ENCODE measurements at places on chromosomes 13 and 19.

DNA sequence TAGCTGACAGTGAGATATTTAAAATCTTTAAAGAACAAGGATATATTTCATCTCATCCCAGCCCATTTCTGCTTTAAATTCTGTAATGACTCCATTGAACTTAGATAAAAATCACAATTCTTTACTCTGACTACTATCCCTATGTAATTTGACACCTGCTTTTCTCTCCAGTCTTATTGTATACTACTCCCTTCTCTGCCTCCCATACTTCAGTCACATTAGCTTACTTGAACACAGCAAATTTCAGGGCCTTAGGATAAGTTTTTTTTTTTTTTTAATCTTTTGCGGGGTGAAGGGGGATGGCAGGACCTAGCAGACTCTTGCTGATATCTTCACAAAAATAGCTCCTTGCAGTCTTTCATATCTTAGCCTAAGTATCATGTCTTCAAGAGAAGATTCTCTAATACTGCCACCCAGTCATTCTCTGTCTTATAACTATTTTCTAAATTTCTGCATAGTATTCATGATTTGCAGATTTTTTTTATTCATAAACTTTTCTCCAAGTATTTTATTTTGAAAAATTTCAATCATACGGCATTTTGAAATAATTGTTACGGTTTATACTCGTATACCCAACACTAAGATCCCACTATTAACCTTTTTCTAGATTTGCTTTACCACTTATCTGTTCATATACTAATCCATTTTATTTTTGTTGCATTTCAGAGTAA is 151.4 kb downstream of the PCCA start:
- no peak for DNase-seq

- DNase-seq = peak; percentile 59
Observed at GRCh38 chr13:76991432-76991795, 467 bp upstream of the CLN5 start.

DNA sequence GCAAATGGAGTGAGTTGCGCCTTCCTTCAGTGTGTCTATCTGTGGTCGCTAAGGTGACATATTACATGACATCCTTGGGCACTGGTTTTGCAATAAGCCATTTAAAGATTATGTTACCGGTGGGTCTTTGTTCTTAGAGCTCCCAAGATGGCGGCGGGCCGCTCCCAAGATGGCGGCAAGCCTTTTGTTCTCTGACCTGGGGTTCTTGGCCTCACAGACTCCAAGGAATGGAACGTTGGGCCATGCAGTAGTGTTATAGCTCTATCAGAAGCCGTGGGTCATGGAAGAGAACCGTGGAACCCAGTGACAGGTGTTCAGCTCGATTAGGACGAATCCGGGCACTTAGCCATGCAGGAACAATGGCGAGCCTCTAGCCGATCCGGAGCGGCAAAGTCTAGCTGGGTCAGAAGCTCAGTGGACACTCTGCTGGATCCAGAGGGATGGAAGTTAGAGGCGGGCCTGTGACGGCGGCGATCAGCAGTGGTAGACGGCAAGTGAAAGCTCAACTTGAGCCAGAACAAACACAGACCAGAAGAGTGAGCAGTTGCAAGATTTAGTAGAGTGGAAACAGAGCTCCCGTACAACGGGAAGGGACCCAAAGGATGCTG is 188.6 kb downstream of the TEX29 start:
- no peak for DNase-seq

GRCh38 chr13:97019236-97019635 is 25.0 kb upstream of the OXGR1 start:
- no peak for DNase-seq

DNA sequence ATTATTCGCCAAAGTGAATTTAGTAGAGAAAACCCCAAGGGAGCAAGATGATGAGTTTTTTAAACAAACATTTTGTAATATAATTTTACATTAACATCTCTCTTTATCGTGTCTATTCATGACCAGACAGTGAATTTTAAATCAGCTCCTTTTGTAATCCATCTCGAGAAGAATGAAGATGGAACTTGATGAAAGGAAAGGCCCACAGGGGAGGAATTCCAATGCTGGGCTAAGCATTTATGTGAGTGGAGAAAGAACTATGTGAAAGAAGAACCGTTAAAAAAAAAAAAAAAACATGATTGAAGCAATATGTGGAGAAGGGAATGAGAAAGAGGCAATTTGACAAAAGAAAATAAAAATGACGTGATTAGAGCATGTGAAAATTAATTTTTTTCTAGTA is 170.6 kb downstream of the KCTD12 start:
- no peak for DNase-seq

GRCh38 chr13:21058361-21058760 is 3.0 kb downstream of the LATS2 start:
- DNase-seq = no peak

DNA sequence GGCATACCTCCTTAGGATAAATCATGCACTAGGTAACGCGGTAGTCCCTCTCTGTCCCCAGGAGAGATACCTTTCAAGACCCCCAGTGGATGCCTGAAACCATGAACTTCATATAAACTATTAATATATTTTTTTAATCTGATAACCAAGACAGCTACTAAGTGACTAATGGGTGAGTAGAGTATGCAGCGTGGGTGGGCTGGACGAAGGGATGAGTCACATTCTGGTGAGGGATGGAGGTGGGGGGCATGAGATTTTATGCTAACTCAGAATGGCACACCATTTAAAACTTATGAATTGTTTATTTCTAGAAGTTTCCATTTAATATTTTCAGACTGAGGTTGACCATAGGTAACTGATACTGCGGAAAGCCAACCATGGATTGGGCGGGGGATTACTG is 46.2 kb downstream of the CDK8 start:
- DNase-seq = no peak

- no peak for DNase-seq
Observed at GRCh38 chr19:3225677-3226093, 1.2 kb downstream of the CELF5 start.

DNA sequence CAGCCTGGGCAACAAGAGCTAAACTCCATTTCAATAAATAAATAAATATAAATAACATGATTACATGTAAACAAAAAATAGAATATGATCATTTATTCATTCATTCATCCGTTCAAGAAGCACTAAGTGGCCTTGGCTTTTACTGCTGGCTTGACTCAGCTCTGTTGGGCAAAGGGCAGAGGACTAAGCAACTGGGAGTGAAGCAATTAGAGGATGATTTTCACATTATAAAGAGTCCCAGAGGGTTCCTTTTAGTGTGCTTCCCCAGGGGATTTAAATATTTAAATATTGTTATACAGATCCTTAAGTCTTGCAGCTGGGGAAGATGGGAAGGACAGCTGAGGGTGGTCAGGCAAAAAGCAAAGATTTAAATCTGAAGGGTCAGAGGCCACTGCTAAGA is 34.9 kb upstream of the FLT1 start:
- no peak for DNase-seq

- no peak for DNase-seq
Observed at GRCh38 chr13:65287405-65287804, 1942.7 kb downstream of the PCDH9 start.

DNA sequence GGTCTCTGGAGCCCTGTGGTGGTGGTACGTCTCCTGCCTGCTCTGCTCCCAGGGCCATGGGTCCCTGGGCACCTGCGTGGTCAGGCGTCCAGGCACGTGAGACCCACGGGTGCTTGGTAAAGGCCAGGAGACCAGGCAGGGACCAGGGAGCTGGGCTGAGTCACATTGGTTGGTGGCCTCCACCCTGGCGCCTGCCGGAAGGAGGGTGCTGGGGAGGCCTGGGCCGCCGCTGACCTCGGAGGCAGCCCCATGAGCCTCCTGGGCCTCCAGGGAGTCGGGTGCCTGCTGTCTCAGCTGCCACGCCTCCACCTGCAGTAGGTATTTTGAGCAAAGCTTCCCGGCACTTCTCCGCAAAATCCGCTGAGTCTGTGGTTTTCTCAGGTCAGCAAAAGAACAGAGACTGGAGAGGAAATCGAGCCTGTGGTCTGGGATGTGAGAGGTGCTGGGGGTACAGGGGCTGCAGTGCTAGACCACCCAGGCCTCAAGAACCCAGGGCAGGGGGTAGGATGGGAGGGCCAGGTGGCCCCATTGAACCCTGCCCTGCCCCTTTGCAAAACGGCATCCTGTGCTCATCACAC is 3.6 kb upstream of the PLK5 start:
- DNase-seq = no peak

GRCh38 chr19:43457809-43458208 is 7.6 kb downstream of the LYPD3 start:
- no peak for DNase-seq

DNA sequence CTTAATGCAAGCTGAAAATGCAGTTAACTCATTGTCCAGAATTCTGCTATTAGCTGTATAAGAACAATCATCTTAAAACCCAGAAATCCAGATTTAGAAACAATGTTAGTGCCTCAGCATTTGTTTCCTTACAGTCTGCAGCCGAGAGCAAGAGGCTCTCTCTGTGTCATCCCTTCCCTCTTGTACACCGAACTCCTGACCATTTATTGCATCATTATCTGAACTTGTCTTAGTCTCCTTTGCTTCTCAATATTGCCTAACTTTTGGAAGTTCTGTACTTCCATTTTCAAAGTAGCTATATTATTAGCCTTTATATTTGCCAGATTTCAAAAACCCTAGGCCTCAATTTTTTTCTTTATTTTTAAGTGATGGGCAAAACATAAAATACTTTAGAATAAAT is 27.1 kb downstream of the RNASEH2B start:
- no peak for DNase-seq

GRCh38 chr19:41025871-41026270 is 34.8 kb downstream of the CYP2B6 start:
- DNase-seq = no peak

- DNase-seq = no peak
Observed at GRCh38 chr19:47481460-47482052, 2.5 kb downstream of the KPTN start.

DNA sequence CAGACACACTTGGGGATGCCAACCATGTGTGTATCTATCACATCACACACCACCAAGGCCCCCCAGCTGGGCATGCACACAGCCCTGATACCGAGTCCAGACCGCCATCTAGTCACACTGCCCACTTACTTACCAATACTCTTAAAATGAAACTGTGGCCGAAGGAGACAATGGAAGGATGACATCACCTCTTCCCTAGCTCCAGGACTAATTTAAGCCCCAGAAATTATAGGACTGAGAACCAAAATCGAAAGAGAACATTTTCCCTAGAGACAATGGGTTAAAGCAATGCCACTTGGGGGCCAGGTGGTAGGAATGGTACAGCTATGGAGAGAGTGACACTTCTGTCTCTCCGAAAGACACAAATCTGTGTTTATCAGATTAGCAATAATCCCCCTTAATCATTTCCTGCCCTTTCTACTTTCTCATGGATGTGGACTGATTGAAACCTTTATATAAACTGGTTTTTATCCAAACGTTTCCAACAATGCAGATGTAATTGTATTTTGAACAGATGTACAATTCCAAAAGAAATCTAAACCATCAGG is 663 bp upstream of the GGACT start:
- DNase-seq = no peak

- no peak for DNase-seq
Observed at GRCh38 chr13:66689037-66689619, 541.0 kb downstream of the PCDH9 start.

GRCh38 chr13:75426421-75426820 is 55.5 kb downstream of the TBC1D4 start:
- no peak for DNase-seq

DNA sequence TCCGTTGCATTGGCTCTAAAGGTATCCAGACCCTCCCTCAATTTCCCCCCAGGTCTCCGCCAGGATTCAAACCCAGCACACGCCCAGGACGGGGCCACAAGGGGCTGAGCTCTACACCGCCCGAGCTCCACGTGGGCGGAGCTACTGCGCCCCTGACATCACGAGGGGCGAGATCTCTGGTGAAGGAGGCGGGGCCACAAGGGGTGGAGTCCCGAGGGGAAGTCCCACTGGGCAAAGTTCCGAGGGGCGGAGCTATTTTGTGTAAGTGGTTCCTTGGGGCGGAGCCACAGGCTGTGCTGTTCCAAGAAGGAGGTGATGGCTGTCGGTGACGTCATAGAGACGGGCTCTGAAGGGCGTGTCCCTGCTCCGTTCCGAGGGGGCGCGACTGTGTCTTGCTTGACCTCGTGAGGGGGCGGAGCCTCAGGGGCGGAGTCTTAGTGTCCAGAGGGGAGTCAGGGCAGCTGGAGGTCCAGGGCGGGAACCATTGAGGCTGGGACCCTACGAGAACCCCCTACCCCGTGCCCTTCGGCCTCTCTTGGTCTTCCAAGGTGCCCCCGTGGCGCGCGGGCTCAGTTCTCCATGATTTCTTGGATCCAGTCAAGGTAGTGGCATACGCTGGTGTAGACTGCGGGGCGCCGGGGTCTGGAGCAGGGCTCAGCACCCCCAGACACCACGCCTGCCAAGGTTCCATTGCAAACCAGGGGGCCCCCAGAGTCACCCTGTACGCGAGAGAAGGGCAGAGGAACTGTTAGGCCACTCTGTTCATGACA is 1.3 kb upstream of the KLK8 start:
- no peak for DNase-seq

DNA sequence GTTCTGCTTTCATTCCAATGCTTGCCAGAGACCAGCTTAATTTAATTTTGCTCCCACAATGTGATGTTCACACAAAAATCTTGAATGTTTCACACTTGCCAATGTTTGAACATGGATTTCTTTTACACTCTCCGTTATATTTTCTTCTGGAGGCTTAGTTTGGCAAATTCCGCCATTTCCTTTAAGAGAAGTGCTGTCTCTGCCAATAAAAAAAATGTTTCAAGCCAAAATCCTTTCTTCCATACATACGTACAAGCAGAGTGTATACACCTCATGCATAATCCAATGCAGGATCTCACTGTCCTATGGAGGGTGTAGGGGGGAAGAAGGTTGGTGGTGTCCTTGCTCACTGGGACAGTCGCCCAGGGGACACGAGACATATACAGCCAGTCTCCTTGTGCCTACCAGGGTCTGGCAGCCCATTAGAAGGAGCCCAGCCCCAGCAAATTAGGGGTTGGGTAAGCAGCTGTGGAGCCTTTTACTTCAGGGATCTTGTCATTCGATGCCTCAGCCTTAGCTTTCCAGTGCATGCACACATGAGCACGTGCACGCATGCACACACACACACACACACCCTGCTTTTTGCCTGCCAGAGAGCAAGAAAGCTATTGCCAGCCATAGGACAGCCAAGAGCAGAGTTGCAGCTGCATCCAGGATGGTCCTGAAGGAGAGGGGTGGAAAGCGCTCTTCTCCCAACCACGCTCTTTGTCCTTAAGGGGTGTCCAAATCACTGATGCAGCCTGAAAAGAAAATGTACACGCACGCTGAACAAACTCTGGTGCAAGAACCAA is 208.3 kb downstream of the FOXO1 start:
- no peak for DNase-seq

DNA sequence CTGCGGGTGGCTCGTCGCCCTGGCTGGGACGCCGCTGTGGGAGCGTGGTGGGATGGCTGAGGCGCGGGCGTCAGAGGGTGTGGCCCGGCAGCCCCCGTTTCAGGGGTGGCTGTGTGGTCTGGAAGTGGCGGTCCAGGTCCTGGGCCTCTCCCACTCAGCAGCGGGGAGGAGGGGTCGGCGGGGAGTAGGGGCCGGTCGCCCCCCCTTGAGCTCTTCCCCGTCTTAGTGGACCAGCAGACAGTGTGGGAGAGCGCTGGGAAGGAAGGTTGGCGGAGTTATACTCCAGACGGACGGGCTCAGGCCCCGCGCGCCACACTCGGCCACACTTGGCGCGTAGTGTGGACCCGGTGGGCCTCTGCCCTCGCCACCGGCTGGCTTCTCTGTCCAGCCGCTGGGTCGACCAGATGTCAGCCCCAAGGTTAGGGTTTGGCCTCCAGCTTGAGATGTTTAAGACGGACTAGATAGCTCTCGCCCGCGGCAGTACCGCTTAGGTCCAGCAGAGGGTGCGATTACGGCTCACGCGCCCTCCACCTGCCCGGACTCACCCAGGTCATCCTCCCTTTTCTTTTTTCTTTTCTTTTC is 21.7 kb upstream of the ZNF429 start:
- DNase-seq = peak; percentile 25

- DNase-seq = no peak
Observed at GRCh38 chr13:20798027-20798426, 24.3 kb upstream of the EEF1AKMT1 start.

Data from activated CD4-positive, CD25-positive, alpha-beta regulatory T cell treated with anti-CD3 and anti-CD28 coated beads, Interleukin-2, amount 50 U/mL, for 16 hours (primary cell).